ENCODE measurements at places on chromosomes 1 and 21. TPM values are rescaled to one million over a fixed set of nuclear protein-coding genes. Genes with fewer than 3 reads are reported as not detected.

The AMY1B gene
- total RNA-seq, result not detected

The RGS4 gene
- total RNA-seq, result 2.8 TPM

The FCMR gene
- total RNA-seq, result not detected

The HTR6 gene
- not detected for total RNA-seq

The OR2T2 gene
- not detected for total RNA-seq

The MMP23B gene
- total RNA-seq, result 1.2 TPM

The C1orf122 gene
- total RNA-seq, result 14.4 TPM

The GBP5 gene
- under 0.01 TPM for total RNA-seq

The CLIC6 gene
- total RNA-seq, result not detected

The NCMAP gene
- not detected for total RNA-seq

The SLC35F3 gene
- not detected for total RNA-seq

The C1orf141 gene
- total RNA-seq, result not detected

The MSH4 gene
- 0.22 TPM for total RNA-seq

The NCDN gene
- total RNA-seq, result 8.5 TPM

The U2AF1 gene
- 16.7 TPM for total RNA-seq

The PDZK1 gene
- total RNA-seq, result not detected

The TP73 gene
- not detected for total RNA-seq

The FNDC5 gene
- 0.44 TPM for total RNA-seq

The CFHR4 gene
- total RNA-seq, result not detected

The RIPPLY3 gene
- total RNA-seq, result not detected

The ATP1A4 gene
- not detected for total RNA-seq

The KIF17 gene
- 17.3 TPM for total RNA-seq

The VHLL gene
- total RNA-seq, result 0.20 TPM

The SARS1 gene
- total RNA-seq, result 118 TPM

The S100A3 gene
- total RNA-seq, result 2.8 TPM

The PTPRC gene
- total RNA-seq, result not detected

The FMO5 gene
- 1.1 TPM for total RNA-seq

The ZSCAN20 gene
- 5.0 TPM for total RNA-seq

The HRNR gene
- total RNA-seq, result not detected

The RXFP4 gene
- not detected for total RNA-seq

The RHBG gene
- not detected for total RNA-seq

The NBPF20 gene
- 1.8 TPM for total RNA-seq

Measured in lung microvascular endothelial cell (primary cell).